ENCODE measurements at places on chromosomes 3 and 15.

DNA sequence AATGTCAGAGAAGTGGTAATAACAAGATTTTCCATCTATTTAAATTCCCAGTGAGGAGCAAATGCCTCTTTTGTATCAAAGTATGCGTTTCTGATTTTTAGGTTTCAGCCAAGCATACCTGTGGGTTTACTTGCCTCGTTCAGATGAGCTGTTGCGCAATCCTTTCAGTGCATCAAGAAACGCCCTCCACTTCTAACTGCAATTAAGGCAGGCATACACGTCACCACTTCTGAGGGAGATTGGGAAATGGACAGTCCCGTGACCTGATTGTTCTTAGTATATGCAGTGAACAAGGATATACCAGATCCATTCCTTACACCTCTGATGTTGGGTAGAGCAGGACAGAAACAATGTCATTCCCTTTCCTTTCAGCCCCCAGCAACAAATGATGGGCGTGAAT, 219.0 kb downstream of the ITPR1 start:
- DNase-seq: no peak

- no peak for DNase-seq
Observed at GRCh38 chr15:25768271-25768670, 94.9 kb downstream of the ATP10A start.

- no peak for DNase-seq
Observed at GRCh38 chr15:92097474-92098178, 244.1 kb downstream of the SLCO3A1 start.

DNA sequence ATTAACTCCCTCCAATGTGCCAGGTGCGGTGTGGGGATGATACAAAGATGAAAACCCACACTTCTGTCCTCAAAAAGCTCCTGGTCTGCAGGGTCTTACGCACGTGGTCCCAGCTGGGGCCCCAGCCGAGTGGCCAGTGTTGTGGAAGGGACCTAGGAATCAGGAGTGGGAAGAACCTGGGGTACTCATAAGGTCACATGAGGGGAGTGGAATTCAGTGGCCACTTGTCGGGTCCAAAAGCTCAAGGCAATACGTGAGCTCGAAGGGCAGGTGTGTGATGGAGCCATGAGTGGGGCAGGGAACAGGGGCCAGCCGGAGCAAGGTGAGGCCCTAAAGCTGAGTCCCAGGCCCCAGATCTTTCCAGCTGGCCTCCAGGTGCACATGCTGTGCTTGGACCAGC, 260.0 kb upstream of the LYSMD4 start:
- no peak for DNase-seq

DNA sequence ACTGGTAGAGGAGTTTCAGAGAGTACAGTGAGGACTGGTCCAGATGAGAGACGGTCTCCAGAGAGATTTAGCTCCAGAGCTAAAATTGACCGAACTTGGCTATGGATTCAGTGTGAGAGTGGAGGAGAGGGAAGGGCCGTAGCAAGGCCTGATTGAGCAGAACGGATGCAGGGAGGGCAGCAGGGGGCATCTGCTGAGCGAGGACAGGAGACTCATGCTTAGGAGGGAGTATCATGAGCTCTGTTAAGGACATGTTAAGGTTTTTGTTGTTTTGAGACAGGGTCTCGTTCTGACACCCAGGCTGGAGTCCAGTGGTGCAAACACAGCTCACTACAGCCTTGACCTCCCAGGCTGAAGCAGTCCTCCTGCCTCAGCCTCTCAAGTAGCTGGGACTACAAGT, 7.7 kb upstream of the LMAN1L start:
- DNase-seq: no peak

- no peak for DNase-seq
Observed at GRCh38 chr15:40823572-40824343, 4.8 kb downstream of the PPP1R14D start.

GRCh38 chr15:62969442-62970089, 73.0 kb upstream of the TPM1 start:
- DNase-seq: no peak

DNA sequence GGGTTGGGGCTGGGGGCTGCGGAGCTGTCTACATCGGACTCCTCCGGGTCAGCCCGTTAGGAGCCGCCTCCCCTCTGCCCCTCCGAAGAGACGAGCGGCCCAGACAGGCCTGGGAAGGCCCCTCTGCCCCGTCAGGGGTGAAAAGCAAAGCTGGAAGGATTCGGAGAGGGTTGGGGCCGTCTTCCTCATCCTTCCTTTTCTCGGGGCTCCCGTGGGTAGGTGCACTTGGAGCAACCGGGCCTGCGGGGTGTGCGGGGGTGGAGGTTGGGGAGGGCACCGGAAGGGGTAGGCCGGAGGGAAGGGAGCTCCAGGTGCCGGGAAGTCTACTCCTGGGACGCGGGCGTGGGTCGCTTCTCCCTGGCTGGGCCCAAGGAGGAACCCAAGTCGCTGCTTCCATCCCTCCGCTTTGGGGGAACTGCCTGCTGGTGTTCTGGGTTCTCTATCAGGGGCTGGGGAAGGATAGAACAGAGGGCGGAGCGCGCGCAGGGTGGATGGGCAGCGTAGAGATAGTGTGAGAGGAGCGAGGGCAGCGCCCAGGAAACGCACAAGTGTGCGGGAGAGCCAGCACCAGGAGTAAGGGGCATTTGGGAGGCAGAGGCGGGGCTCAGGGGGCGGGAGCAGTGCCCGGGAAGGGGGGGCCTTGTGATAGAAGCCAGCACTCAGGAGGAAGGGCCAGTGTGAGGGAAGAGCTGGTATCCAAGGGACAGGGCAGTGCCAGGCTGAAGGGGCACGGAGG, 590 bp downstream of the POLR2H start:
- peak; percentile 57 for DNase-seq

DNA sequence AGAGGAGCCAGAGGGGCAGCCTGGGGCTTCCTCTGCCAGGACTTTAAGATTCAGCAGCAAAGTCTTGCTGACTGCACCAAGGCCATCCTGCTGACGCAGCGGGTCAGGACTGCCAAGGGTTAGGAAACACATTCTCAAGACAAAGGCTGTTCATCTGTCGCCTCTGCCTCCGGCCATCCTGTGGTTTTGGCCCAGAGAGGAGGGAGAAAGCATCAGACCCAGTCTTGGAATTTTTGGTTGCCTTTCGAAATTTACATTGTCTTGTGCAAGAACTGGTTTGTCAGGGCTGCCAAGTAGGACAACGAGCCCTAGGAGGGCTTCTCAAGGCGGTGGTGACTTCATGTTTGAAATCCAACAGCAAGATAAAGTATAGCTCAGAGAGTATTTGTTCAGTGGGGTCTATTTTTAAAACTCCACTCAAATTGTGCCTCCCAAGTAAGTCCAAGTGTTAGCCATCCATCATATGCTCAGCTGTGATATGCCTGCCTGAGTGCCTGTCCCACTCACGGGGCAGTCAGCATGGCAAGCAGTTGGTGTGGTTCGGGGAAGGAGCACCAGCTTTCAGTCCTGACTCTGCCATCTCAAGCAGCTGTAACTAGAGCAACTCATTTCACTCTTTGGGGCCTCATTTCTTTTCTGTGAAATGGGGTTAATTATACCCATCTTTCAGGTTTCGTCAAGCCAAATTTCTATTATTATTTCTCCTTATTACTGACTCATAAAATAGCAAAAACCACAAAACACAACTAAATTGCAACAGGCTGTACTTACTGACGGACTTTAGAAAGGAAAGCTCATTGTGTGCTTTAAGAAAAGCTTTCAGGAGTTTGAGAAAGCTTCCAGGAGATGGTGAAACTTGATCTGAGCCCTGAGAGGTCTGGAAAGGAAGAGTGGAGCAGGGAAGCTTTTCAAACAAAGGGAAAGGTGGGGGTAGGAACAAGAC, 42.4 kb upstream of the RHO start:
- DNase-seq: peak; percentile 71

GRCh38 chr3:88084097-88084501, 25.0 kb downstream of the ZNF654 start:
- no peak for DNase-seq

DNA sequence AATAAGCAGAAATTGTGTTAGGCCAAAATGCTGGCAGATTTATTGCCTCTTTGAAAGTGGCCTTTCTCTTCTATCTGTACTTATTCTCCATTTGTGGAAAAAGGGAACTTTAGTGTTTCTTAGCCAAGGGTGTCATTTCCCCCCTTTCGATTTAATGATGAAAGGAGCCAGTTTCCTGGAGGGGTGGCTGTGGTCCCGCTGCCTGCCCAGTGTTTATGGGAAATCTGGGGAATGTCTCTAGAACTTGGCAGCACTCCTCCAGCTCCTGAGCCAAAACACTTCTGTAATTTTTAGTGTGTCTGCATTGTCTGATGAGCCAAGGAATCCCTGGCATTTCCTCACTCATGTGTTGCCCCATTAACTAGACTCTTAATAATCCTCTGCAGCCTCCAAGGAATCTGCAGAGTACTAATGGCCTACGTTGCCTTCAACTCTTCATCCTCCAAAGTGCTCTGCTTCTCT, 448.8 kb downstream of the GRM7 start:
- no peak for DNase-seq

- no peak for DNase-seq
Observed at GRCh38 chr3:176055836-176056235, 1141.4 kb downstream of the TBL1XR1 start.

GRCh38 chr15:69219690-69220089, 59.3 kb downstream of the GLCE start:
- DNase-seq: no peak

- no peak for DNase-seq
Observed at GRCh38 chr15:64763021-64763420, 12.4 kb downstream of the RBPMS2 start.

DNA sequence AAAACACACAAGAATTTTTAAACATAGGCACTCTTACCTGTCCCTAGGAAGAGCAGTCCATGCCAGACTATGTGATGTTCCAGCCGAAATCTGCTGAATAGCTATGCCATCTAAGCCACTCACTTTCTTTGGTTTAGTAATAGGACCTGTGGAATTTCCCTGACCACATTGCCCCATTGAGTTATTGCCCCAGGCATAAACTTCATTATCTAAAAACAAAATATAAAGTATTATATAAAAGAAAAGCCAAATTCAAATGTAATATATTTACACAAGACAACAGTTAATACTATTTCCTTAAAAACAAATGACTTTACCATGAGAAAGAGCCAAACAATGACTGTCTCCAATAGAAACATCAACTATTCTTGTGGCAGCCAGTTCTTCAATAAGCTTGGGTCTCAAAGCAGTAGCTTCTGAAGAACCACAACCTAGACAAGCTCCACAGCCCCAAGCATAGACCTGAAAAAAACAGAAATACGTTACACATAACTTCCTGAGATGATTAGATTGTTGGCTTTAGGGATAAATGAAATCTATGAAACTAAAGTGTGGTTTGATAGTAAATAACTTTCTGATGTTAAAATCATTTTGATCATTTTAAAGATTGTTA, 84.3 kb downstream of the HERC1 start:
- DNase-seq: no peak

- DNase-seq: peak; percentile 41
Observed at GRCh38 chr3:10017636-10018292, 8.5 kb upstream of the FANCD2 start.

GRCh38 chr15:57472861-57473260, 96.6 kb downstream of the CGNL1 start:
- DNase-seq: no peak

- DNase-seq: no peak
Observed at GRCh38 chr15:80531796-80532195, 127.6 kb downstream of the ARNT2 start.

DNA sequence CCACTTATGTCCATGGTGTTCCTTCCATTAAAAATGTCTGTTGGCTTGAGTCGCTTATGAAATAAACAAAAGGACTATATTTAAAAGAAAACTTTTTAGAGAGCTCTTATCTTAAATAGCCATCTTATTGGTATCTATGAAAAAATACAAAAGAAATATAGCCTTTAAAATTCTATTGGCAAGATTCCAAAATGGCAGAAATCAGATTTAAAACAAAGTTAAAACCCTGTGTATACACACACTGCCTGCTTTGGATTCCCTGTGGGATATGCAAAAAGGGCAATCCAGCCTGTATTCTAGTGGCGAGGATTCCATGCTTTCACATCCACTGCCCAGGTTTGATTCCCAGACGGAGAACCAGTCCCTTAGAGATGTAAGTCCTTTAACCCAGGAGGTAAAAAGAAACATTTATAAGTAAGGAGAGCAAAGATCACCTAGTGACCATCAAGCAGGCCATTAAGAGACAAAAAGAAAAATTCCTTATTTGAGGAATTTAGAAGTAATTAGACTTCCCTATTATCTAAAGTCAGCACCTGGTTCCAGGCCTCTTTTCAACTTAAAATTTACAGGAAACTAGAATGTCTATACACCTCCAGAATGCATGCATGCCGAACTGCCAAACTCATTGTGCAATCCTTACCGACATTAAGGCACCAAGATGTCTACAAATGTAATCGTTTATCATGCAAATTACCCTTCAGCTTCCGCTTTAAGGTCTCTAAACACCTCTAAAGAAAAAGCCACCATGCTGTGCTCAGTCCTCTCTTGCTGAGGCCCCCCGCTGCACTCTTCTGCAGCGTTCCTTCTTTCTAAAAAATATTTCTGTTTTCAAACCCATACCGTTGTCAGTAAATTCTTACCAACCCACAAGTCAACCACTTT, 69.6 kb upstream of the STRIT1 start:
- DNase-seq: no peak

DNA sequence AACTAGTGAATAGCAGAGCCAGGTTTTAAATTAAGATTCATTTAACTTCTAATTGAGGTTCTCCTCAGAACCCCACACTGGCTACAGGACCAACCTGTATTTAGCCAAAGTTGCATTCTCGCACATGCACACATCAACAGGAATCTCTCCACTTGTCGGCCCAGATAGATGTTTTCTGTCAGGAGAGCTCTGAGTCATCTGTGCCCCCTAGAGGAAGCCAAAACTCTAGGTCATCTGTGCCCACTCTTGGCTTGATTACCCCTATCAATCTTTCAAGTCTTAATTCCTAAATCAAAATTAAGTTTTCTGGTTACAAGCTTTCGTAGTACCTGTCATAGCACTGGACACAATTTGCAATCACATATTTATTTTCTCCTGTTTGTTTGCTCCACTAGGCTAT, 104.9 kb upstream of the EOMES start:
- no peak for DNase-seq

DNA sequence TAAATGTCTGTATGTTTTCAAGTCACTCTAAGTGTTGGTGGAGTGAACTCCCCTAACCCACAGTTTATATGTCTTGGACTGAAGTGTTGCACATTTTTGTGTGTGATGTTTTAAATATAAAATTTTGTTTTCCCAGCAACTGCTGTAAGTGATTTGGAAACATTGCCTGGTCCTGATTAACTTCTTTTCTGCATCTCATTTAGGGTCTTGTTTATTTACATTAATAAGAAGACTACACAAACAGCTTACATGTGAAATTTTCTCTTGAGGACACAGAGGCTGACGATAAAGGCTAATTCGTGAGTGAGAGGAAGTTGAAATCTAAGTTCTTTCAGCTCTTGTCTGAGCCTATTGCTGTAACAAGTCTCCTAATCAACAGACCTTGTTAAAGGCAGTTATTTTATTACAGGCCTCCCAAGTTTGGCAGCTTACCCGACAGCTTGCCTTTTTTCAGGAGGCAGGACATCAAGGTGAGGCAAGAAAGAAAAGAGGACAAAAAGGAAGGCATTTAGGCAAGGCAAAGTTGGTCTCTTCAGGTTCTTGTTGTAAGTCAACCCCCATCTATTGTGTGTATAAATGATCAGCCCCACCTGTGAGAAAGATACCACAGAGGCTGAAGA, 177.7 kb upstream of the NR2E3 start:
- DNase-seq: no peak
